ENCODE measurements at places on chromosomes 13 and 19.

DNA sequence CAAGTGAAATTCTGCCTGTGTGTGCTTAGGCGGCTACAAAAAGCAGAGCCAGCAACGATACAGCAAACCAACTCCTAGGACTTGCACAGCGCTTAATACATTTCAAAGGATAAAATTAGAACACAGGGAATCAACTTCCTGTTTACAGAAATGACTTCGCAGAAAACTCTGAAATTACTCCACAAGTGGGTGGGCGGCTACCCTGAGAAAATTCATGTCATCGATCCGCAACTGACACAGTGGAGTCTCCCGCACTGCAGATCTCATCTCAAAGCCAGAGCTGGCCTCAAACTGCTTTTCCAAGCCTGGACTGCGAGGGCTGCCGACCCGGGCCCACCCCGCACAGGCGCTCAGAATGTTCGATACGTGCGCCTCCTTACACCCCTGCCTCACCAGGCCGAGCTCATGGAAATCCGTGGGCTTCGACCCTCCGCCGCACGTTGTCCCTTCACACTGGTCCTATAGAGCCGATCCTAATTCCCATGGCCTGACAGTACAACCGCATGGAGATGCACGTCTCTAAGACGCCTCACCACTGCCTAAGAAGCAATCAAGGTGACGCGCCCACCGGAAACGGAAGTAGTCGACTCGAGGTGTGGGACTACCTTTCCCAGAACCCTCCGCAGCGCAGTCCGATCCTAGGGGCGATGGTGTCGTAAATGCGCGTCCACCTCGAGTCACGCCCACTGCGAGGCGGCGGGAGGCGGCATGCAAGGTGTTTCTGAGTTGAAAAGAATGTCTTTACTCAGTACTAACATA is at the start of gene ZNF229:
ZNF229 (minus strand) TSS at position 557 of the 759 bp plus-strand sequence. CDS start 5,625 bp downstream, outside the sequence.
- peak; percentile 75 for DNase-seq

DNA sequence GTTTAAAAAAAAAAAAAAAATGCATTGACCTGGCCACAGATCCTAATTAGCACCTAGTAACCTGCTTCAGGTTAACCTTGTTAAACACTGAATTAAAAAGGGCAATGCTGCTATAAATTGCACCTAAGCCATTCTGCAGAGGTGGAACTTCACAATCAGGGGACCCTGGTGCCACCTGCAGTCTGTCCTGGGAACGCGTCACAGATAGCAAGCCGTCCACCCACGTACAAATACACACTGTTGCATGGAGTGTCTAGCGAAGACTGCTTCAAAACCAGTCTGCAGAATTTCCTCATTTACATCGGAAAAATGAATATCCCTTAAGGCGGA is 169.3 kb downstream of the COL4A1 start:
- DNase-seq, result no peak

GRCh38 chr19:45876411-45877197 is 9.3 kb downstream of the IRF2BP1 start:
- DNase-seq, result peak; percentile 35

- no peak for DNase-seq
Observed at GRCh38 chr19:33638167-33639034, 16.6 kb downstream of the CHST8 start.

DNA sequence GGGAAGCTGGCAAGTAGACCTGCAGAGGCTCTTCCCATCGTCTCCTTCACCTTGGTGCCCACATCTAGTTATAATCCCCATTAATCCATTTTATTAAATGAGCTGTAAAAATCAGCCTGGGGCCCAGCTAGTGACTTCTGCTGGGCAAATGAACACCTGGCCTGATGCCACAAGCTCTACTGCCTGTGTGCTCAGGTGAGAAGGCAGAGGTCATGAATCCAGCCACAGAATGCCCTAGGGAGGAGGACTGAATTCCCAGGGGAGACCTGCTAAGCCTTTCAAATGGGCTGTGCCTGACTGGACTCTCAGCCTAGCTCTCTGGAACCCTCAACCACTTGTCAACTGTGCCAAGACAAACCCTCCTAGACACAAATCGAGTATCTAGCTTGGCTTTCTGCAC is 74.0 kb downstream of the PDS5B start:
- DNase-seq, result no peak

GRCh38 chr19:15374796-15375440 is 4.7 kb downstream of the AKAP8 start:
- no peak for DNase-seq

- no peak for DNase-seq
Observed at GRCh38 chr13:52846567-52847321, 1.7 kb downstream of the PCDH8 start.

GRCh38 chr13:30873499-30873898 is 32.6 kb upstream of the MEDAG start:
- DNase-seq, result no peak

DNA sequence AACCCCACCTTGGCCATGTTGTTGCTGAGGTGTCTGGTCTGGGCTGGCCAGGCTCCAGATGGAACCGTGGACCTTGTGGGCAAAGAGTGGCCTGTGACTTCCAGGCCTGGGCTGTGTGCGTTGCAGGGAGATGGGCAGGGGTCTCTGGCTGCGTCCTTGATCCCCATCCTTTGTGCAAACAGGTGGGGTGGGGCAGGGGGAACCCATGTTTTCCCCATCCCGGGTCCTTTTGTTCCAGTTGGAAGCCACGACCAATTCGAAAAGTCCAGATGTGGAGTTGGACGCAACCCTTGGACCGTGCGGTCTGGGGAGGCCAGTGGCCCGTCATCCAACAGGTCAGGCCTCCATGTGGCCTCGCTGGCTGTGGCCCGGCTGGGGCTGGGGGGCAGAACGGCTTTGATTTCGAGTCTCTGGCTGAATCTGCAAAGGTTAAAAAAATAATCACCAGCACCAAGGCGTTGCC is 13.1 kb upstream of the COMP start:
- no peak for DNase-seq

- DNase-seq, result no peak
Observed at GRCh38 chr13:46303742-46304385, 83.2 kb downstream of the RUBCNL start.

GRCh38 chr19:1467490-1468273 is 11.3 kb downstream of the C19orf25 start:
- no peak for DNase-seq

DNA sequence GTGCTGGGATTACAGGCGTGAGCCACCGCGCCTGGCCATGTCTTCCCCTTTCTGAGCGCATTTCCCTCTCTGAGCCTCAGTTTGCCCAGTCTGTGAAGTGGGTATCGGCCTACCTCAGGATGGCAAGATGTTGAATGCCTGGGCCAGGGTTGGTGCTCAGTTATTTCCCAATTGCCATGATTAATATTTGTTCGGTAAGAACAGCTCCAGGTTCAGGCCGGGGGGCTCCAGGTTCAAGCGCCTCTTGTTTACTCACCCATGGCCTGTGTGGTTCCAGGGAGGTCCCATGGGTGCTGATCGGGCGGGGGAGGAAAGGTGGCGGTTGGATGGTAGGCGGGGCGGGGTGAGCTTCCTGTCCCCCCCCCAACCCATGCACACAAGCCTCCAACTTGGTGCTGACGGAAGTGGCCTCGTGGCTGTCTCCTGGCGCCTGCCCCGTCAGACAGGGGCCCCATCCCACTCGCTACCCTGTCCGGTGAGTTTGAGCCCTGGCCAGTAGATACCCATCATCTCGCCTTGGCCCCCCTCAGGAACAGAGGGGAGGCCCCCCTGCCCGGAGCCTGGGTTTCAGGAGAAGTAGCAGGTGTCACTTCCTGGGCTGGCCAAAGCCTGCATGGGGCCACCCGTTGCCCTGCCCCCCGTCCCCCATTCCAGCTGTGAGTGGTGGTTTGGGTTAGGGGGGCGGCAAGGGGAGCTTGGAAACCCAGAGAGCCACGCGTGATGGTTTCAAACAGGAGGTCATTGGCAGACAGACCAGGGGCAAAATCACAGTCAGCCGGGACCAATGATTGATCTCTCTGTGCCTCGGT is at the start of gene FCHO1:
FCHO1 (plus strand) TSS at position 375 of the 809 bp plus-strand sequence. CDS start 3,688 bp downstream, outside the sequence.
- DNase-seq, result peak; percentile 92

GRCh38 chr19:19205416-19206410 is 2.5 kb upstream of the NR2C2AP start:
- no peak for DNase-seq

DNA sequence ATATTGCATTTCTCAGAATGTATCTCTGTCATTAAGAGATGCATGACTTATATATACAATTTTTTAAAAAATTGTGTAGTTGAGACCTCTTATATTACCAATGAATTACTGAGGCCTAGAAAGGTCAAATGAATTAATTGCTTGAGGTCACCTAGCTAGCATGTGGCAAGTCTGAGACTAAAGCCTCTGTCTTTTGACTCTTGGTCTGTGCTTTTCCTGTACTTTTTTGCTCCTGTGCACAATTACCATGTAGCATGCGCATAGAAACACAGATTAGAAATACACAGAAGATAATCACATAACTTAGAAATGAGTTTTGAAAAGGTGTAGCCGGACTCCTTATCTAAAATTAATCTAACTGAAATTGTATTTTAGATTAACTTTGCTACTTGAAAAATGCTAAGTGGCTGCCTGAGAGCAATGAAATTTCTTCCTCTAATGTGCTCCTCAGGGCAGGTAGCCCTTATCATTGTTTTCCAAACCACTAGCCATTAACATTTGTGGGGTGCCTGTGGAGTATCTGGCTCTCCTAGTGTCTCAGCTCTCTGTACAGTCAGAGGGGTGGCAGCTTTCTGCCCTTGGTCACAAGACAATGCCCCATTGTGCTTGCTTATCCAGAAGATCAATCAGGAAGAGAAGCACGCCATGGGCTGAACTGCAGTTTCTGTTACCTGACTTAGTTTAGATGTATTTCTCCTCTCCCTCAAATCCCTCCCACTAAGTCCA is 119.6 kb downstream of the RFC3 start:
- no peak for DNase-seq

DNA sequence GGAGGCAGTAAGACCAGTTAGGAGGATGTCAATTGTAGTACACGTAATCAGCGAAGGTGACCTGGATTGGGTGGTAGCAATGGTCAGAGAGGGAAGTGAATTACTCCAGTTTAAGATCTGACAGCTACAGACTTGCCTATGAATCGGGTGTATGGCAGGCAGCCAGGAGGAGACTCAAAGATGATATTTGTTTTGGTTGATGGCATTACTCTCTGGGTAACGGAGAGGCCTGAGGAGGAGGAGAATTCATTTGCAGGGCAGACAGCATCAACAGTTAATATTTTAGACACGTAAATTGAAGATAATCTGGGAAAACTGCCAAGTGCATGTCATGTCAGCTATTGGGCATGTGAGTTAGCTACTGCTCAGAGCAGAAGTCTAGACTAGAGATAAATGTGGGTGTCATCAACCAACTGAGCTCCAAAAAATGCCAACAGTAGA is 109.2 kb downstream of the SGCG start:
- no peak for DNase-seq

GRCh38 chr19:32010071-32010470 is 335.3 kb upstream of the ZNF507 start:
- no peak for DNase-seq

- DNase-seq, result no peak
Observed at GRCh38 chr13:112782429-112783010, 92.7 kb downstream of the ATP11A start.

- no peak for DNase-seq
Observed at GRCh38 chr13:36445891-36446351, 13.6 kb downstream of the CCNA1 start.

DNA sequence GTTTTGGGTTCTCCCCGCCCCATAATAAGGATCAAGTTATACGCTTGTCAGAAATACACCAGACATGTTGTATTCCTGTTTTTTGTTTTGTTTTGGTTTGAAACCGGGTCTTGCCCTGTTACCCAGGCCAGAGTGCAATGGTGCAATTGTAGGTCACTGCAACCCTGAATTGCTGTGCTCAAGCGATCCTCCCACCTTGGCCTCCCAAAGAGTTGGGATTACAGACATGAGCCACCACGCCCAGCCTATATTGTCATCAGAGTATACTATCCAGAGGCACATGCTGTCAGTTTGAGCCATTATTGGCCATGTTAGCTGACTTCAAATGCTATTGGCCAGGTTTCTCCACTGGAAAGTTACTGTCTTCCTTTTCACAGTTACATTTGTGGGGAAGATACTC is 9.8 kb downstream of the SAFB start:
- no peak for DNase-seq

DNA sequence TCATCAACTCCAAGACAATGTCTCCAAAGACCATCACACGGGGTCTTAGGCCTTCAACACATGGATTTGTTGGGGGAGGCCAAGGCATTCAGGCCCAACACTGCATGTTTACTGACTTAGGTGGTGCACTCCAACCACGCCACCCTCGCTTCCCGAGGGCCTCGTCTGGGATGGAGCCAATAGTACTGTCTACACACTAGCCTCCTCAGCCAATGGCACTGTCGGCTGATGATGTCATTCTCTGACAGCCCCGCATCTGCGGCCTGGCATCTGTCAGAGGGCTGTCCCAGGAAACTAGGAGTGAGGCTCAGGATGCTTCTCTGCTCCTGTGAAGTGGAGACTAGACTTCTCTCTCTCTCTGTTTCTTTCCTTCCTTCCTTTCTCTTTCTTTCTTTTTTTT is 96.6 kb downstream of the TEX26 start:
- DNase-seq, result no peak

- DNase-seq, result no peak
Observed at GRCh38 chr13:31012655-31013024, 80.2 kb downstream of the TEX26 start.

DNA sequence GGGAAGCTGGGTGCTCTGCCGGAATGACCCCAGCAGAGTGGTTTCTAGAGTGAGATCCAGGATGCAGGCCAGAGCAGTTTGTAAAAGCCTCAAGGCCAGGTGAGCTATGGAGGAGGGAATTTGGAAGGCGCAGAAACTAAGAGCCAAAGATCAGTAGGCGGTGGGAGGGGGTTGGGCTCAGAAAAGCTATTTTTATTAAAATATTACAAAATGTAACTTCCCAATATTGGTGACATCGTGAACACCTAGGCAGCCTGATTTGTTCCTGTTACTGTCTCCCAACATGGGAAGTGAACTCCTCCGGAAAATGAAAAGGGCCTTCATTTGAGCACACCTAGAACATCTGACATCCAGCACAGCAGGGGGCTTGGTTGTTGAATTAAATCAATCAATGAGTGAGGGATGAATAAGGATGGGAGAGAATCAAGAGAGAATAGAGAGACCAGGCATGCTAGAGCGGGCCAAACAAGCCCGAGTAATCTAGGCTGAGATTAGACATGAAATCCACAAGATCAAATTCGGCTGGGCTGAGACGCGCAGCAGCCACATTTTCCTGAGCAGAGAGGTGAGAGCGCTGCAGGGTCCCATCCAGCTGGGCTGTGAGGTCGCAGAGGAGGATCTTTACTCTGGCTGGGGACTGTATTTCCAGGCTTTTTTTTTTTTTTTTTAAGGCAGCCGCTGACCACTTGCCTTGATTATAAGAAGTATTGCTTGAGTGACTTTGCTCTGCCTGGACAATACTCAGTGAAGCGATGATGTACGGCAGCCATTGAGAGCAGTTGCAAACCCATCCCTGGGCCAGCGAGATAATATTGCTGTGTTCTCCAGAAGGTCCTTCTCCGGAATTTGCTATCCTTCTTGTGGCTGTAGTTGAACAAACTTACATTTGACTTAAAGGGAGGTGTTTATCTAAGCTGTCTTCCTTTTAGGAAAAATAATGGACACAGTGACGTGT is 178.0 kb upstream of the KL start:
- DNase-seq, result no peak
